NCI-H82 (cell line): ENCODE measurements at places on chromosomes 1 and 21.

GRCh38 chr1:48036710-48037355, 39.6 kb upstream of the TRABD2B start:
- no peak for DNase-seq

DNA sequence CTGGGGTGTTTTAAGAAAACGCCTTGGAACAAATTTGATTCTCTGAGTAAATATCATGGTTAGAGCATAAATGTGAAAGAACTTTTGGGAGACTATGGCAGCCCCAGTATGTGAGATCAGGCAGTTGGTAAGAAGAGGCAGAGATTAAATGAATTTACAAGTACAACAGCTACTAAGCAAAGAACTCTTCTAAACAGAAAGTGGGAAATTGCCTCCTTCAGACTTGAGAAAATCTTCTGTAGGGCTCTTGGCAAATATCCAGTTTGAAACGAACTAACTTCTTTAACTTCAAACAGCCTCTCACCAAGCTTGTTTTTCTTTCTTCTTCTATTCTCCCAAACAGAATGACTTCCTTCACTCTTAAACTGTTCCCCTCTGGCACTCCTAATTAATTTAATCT, 337.7 kb downstream of the SIPA1L2 start:
- DNase-seq = no peak

GRCh38 chr1:53047737-53048736, 14.0 kb upstream of the PODN start:
- DNase-seq = no peak

GRCh38 chr1:182845379-182845778, 6.2 kb downstream of the DHX9 start:
- DNase-seq = peak; percentile 42

DNA sequence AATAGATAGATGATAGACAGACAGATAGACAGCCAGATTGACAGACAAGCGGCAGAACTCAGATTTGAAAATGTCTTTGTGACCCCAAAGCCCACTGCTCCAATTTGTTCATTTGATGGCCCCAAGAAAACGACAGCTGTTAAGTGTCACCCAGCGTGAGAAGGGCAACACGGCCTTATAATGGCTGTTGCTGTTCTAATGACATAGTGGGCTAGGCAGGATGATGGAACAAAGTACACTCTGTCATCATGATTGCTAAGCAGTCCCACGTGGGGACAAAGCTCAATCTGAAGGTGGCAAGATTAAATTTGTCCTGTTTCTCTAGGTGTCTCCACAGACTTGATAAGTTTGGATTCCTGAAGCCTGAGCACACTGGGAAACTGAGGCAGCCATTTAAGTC, 112.9 kb downstream of the DAB1 start:
- DNase-seq = no peak

- peak; percentile 80 for DNase-seq
Measured at GRCh38 chr1:189851806-189852367, 625.8 kb downstream of the BRINP3 start.
